ENCODE measurements at places on chromosomes 4 and X.

DNA sequence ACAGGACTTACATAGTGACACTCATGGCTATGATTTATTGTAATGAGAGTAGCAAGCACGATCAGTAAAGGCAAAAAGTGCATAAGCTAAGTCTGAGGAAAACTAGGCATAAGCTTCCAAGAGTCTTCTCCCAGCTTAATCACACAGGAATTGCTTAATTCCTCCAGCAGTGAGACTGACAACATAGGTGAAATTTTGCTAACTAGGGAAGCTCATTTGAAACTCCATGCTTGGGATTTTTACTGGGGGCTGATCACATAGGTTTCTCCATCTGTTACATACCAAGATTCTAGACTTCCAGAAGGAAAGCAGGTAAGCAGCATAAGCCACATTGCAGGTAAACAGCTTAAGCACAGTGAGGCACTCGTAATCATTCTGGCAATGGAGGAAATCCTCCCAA lies 71.8 kb upstream of the FHDC1 start:
- DNase-seq: no peak

DNA sequence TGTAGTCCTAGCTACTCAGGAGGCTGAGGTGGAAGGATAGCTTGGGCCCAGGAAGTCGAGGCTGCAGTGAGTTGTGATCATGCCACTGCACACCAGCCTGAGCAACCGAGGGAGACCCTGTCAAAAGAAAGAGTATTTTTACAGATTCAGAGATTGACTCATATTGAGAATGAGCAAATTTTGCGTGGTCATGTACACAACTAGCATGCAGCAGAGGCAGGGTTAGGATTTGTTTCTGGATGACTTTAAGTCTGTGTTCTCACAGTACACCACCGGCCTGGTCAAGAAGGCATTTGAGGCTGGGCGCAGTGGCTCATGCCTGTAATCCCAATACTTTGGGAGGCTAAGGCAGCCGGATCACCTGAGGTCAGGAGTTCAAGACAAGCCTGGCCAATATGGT lies 44.8 kb upstream of the CBR4 start:
- no peak for DNase-seq

- no peak for DNase-seq
These were observed 272.9 kb upstream of the ARX start for GRCh38 chrX:25288676-25289075.

DNA sequence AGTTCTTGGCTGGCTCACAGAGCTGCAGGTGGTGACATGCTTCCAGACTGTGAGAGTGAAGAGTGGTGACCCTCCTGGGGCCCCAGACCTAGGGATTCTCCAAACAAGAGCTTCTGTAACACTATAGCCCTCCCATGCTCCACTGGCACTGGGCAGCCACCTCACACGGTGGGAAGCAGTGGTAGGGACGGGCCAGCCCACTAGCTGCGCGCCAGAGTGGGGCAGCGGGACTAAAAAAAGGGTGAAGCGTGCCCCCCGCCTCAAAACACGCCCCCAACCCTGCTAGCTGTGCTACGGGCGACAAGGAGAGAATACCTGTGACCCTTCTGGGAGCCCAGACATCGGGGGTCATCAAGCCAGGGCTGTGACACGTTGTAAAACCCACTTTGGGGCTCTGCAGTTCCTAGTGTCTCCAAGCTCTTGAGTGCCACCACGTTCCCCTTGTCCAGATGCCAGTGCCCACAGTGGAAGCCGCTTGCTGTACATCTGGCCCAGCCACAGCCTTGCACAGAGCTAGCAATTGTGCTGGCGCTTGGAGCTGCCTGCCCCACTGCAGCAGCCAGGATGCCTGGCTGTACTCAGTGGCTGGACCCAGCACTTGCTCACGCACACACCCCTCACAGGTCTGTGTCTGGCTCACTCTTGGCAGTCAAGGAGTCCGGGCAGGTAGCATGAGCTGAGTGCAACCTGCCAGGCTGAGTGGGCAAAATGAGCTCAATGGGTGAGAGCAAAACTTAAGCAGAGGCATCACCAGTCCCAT lies 100.0 kb downstream of the DCAF12L2 start:
- no peak for DNase-seq

DNA sequence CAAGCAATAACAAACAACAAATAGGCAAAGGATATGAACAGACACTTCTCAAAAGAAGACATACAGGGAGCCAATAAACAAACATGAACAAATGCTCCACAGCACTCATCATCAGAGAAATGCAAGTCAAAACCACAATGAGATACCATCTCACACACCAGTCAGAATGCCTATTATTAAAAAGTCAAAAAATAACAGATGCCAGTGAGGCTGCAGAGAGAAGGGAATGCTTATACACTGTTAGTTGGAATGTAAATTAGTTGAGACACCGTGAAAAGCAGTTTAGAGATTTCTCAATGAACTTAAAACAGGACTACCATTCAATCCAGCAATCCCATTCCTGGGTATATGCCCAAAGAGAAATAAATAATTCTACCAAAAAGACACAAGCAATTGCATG lies 129.8 kb upstream of the MAGEB2 start:
- DNase-seq: no peak

GRCh38 chrX:109943740-109944092 lies 59.2 kb upstream of the TMEM164 start:
- no peak for DNase-seq

- no peak for DNase-seq
These were observed 64.8 kb downstream of the GPM6A start for GRCh38 chr4:175747250-175747649.
